Smooth muscle cell of trachea (primary cell): ENCODE measurements at places on chromosomes 3 and 15. TPM values are rescaled to one million over a fixed set of nuclear protein-coding genes. Genes with fewer than 3 reads are reported as not detected.

Gene CSPG4
- 130 and 133 TPM in 2 replicates for total RNA-seq

Gene WDR72
- total RNA-seq, result not detected in 2 replicates

Gene GRAMD1C
- total RNA-seq, result 3.8 and 7.1 TPM in 2 replicates

Gene NR2E3
- total RNA-seq, result 0.29 TPM in 1 of 2 replicates, not detected in the other

Gene CLEC3B
- 12.1 and 32.3 TPM in 2 replicates for total RNA-seq

Gene CPNE9
- not detected in 2 replicates for total RNA-seq

Gene SUSD5
- 1.6 and 2.5 TPM in 2 replicates for total RNA-seq

Gene ITIH1
- not detected in 2 replicates for total RNA-seq

Gene TMED3
- 106 and 121 TPM in 2 replicates for total RNA-seq

Gene SEMA5B
- total RNA-seq, result not detected in 2 replicates

Gene XXYLT1
- total RNA-seq, result 17.0 and 18.9 TPM in 2 replicates

Gene CCDC12
- 17.2 and 26.2 TPM in 2 replicates for total RNA-seq

Gene SERPINI2
- total RNA-seq, result not detected in 2 replicates

Gene PRR20G
- total RNA-seq, result not detected in 2 replicates

Gene DLEC1
- total RNA-seq, result under 0.01 TPM in 1 of 2 replicates, not detected in the other

Gene OR5K3
- not detected in 2 replicates for total RNA-seq

Gene ITPKA
- total RNA-seq, result 5.3 and 5.5 TPM in 2 replicates

Gene NEK10
- total RNA-seq, result 38.5 and 54.3 TPM in 2 replicates

Gene NANOGP8
- total RNA-seq, result 0.15 and 0.33 TPM in 2 replicates

Gene KPNA4
- total RNA-seq, result 30.8 and 30.9 TPM in 2 replicates
